Mesothelial cell of epicardium (in vitro differentiated cells): ENCODE measurements at places on chromosomes 4 and X.

DNA sequence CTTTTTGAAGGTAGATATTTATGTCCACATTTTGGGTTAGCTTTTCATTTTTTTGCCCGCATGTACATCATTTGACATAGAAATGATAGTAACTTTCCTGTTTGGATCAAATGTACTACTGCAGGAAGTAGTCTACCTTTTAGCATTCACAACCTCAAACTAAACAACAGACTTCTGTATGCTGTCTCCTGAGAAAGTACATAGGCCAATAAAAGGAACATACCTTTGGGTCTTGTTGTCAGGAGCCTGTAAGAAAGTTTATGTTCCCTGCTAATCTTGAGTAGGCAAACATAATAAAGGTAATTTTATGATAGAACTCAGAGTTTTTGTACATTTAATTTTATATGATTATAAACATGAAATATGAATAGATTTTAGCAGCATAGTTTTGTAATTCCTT lies 54.2 kb downstream of the STAG2 start:
- no peak for DNase-seq
- peak overlapping the region; percentile 9 for H3K27ac ChIP-seq
- H3K27me3 ChIP-seq = no peaks in the 10 kb centered on the region
- no peak overlapping the region for H3K4me3 ChIP-seq

GRCh38 chrX:45050558-45050957 lies 150.1 kb downstream of the DIPK2B start:
- no peak for DNase-seq
- no peaks in the 10 kb centered on the region for H3K27me3 ChIP-seq
- H3K36me3 ChIP-seq = peaks cover 17% of the 10 kb centered on the region
- H3K4me1 ChIP-seq = no peaks in the 10 kb centered on the region
- H3K4me3 ChIP-seq = no peak overlapping the region

DNA sequence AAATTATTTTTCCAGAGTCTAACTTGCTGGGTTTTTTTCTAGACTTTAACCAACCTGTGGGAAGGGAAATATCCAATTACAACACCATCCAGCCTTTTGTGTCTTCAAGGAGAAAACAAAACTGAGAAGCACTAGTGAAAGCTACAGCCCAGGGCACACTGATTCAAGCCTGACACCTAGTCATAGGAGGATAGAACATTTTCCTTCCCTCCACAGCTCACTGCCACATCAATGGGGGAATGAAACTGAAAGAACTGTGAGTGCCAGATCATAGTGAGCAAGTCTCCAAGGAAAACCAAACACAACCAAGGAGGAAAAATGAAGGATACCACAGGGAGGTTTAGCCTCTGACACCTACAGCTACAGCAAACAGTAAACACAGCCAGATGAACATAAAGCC lies 43.3 kb upstream of the MAGEA8 start:
- no peak overlapping the region for H3K4me3 ChIP-seq
- H3K27me3 ChIP-seq = no peaks in the 10 kb centered on the region
- no peak overlapping the region for H3K27ac ChIP-seq
- no peak for DNase-seq
- peaks cover under 1% of the 10 kb centered on the region for H3K36me3 ChIP-seq

- H3K4me3 ChIP-seq = no peak overlapping the region
- no peak overlapping the region for H3K27ac ChIP-seq
- no peaks in the 10 kb centered on the region for H3K36me3 ChIP-seq
- peaks cover 27% of the 10 kb centered on the region for H3K4me1 ChIP-seq
- H3K27me3 ChIP-seq = no peaks in the 10 kb centered on the region
Observed at GRCh38 chr4:16197876-16198665, 28.2 kb downstream of the TAPT1 start.

DNA sequence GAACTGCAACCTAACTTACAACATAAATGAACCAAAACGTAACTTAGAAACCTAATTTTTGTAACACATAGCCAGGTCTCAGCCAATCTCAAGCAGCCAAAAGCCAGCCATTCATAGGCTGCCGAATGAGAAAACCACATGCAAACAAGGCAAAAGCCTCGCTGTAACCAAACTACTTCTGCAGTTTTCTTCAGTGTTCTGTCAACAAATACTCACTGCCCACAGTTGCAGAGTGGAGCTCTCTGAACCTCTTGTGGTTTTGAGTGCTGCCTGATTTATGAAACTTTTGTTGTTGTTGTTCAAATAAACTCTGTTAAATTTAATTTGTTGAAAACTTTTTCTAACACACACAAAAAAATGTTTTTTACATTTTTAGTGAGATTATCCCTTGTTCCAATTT lies 251.2 kb downstream of the PAPSS1 start:
- H3K36me3 ChIP-seq = no peaks in the 10 kb centered on the region
- peaks cover 1% of the 10 kb centered on the region for H3K4me1 ChIP-seq
- no peak overlapping the region for H3K27ac ChIP-seq
- H3K4me3 ChIP-seq = no peak overlapping the region
- H3K27me3 ChIP-seq = no peaks in the 10 kb centered on the region

DNA sequence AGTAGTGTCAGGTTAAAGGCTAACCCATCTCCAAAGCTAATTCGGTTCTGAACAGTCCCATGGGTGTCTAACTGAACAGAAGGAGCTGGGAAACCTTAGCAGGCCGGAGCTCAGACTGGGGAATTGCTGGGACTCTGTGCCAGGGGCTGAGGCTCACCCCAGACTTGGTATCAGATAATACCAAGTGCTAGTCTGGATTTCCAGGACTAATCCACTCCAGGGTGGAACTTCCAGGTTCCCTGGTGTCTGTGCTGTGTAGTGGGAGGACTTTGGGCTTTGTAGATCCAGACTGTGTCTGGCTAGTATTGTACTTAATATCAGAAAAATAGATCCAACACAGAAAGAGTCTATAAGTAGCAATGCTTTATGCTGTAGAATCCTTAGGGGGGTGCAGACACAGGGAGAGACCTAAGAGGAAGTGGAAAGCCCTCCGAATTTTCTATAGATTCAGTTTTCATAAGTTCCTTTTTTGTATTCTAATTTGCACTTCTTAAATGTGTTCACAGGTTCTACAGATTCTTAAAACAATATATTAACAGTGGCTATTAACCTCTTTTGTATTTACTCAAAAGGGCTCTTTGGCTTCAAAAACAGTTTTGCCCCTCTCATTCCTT lies 4.1 kb downstream of the ZNF827 start:
- no peaks in the 10 kb centered on the region for H3K27me3 ChIP-seq
- H3K4me3 ChIP-seq = peak overlapping the region; percentile 93
- DNase-seq = no peak
- H3K27ac ChIP-seq = peak overlapping the region; percentile 99
- no peaks in the 10 kb centered on the region for H3K36me3 ChIP-seq

DNA sequence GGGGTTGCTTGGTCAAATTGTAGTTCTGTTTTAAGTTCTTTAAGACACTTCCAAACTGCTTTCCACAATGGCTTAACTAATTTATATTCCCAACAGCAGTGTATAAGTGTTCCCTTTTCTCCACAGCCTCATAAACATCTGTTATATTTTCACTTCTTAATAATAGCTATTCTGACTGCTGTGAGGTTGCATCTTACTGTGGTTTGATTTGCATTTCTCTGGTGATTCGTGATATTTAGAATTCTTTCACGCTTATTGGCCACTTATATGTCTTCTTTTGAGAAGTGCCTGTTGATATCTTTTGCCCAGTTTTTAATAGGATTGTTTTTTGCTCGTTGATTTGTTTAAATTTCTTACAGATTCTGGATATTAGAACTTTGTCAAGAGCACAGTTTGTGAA lies 278.6 kb upstream of the ITM2A start:
- H3K27me3 ChIP-seq = no peaks in the 10 kb centered on the region
- no peak overlapping the region for H3K4me3 ChIP-seq
- H3K27ac ChIP-seq = no peak overlapping the region
- H3K36me3 ChIP-seq = no peaks in the 10 kb centered on the region
- H3K4me1 ChIP-seq = no peaks in the 10 kb centered on the region

DNA sequence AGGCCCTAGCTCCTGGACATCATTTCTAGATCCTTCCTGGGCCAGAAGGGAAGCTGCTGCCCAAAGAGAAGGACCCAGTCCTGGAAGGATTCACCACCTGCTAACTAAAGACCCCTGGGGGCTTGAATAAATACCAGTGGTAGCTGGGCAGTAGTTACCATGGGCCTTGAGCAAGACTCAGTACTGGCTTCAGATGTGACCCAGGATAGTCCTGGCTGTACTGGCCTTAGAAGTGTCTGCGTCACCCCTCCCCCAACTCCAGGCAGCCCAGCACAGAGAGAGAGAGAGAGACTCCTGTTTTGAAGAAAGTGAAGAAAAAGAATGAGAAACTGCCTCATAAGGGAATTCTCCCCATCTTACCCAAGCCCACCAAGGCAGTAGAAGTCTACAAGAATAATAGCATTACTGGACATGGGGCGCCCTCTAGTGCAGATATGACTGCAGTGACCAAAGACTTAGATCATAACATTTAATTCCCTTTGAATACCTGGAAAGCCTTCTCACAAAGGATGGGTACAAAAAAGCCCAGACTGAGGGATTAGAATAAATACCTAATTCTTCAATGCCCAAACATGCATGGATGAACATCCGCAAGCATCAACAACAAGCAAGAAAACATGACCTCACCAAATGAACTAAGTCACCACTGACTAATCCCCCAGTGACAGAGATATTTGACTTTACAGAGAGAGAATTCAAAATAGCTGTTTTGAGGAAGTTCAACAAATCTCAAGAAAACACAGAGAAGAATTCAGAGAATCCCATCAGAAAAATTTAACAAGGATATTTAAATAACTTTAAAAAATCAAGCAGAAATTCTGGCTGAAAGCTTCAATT lies 171.8 kb downstream of the HNRNPD start:
- peaks cover 8% of the 10 kb centered on the region for H3K4me1 ChIP-seq
- no peak for DNase-seq
- H3K27ac ChIP-seq = no peak overlapping the region

- DNase-seq = no peak
- no peaks in the 10 kb centered on the region for H3K36me3 ChIP-seq
- no peaks in the 10 kb centered on the region for H3K27me3 ChIP-seq
- no peaks in the 10 kb centered on the region for H3K4me1 ChIP-seq
- H3K27ac ChIP-seq = no peak overlapping the region
- no peak overlapping the region for H3K4me3 ChIP-seq
Observed at GRCh38 chrX:11458170-11458569, 165.0 kb downstream of the AMELX start.

GRCh38 chrX:152926279-152926678 lies 28.4 kb downstream of the ZNF185 start:
- no peaks in the 10 kb centered on the region for H3K27me3 ChIP-seq
- no peaks in the 10 kb centered on the region for H3K4me1 ChIP-seq
- DNase-seq = no peak
- H3K4me3 ChIP-seq = no peak overlapping the region
- no peak overlapping the region for H3K27ac ChIP-seq

- no peaks in the 10 kb centered on the region for H3K4me1 ChIP-seq
- DNase-seq = no peak
- H3K4me3 ChIP-seq = no peak overlapping the region
- H3K27ac ChIP-seq = no peak overlapping the region
Observed at GRCh38 chrX:110964786-110965185, 131.2 kb upstream of the PAK3 start.

DNA sequence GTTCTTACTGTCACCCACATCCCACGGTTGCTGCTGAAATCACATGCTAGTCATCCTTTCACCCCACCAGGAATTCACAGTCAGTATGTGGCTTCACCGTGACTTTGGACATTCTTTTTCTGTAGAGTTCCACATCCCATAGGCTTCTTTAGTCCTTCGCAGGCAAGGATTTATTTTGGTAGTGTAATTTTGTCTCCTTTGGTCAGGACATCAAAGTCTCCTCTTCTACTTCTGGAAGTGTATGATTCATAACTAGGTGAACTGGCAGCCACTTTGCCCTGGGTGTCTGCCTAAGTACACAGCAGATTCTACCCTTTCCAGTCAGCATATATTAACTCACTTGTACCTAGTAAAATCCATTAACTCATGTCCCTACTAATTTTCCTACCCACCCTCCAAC lies 38.3 kb upstream of the MMAA start:
- H3K27me3 ChIP-seq = peaks cover 7% of the 10 kb centered on the region
- H3K36me3 ChIP-seq = no peaks in the 10 kb centered on the region
- H3K4me1 ChIP-seq = no peaks in the 10 kb centered on the region
- H3K27ac ChIP-seq = no peak overlapping the region
- H3K4me3 ChIP-seq = no peak overlapping the region
- no peak for DNase-seq

GRCh38 chrX:19331831-19332230 lies 11.9 kb upstream of the PDHA1 start:
- H3K4me1 ChIP-seq = no peaks in the 10 kb centered on the region
- no peak overlapping the region for H3K4me3 ChIP-seq
- DNase-seq = no peak
- H3K27me3 ChIP-seq = no peaks in the 10 kb centered on the region

DNA sequence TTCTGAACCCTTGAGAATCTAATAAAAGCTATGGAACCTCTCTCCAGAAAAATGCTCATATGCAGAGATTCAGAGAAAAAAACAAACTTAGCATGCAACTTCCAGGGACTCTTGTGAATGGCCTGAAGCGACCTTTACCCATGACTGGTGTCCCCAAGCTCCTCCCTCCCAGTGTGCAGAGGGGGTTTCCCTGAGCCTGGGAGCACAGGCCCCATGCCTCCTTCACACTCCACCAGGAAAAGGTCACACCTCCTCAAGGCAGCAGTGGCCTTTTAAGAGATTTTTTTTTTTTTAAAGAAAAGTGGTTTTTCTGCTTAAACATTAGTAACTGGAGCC lies 13.3 kb upstream of the UBA6 start:
- no peak for DNase-seq
- H3K4me3 ChIP-seq = no peak overlapping the region
- H3K4me1 ChIP-seq = no peaks in the 10 kb centered on the region
- no peak overlapping the region for H3K27ac ChIP-seq
- peaks cover 7% of the 10 kb centered on the region for H3K36me3 ChIP-seq
